ENCODE measurements at places on chromosomes 5 and 9.
A peak's percentile ranks its signal among the peaks of the same experiment; 100 is the strongest.

GRCh38 chr9:127518091-127518856, 67.0 kb downstream of the LRSAM1 start:
- no peak for DNase-seq

GRCh38 chr5:143758750-143759149, 53.2 kb upstream of the HMHB1 start:
- no peak for DNase-seq

DNA sequence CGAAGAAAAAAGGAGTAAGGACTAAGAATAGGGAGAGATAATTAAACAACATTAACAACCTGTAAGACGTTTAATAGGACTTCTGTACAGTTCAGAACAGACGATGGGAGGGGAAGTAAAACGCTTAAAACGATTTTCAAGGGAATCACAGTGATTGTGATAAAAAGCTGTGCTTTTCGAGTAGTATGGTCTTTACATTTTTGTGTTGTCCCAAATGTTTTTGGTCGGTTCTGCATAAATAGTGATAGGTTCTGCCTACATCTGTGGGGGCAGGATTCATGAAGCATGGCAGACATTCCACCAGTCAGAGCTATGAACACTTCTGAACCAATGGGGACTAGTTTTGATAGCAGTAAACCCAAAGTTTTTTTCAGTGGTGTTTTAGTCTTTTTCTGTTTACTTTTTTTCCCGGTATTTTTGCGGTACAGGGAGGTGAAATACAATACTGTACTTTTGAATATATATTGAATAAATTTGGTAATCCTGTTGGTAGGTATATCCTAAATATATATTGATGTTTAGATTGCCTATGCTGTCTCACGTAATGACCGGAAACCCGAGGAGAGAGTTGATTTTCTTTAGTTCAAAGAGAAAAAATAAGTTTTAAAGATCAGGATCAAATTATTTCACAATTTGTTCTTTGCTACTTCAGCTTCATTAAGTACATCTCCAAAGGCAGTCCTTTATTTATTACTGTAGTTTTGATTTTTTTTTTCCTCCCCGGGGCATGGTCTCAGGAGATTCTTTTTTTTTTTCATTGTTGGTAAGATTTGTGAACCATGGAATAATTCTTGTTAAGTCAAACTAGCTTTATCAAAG, 1.3 kb downstream of the ERBIN start:
- peak; percentile 63 for DNase-seq

GRCh38 chr5:78005021-78005785, 229.1 kb upstream of the TBCA start:
- peak; percentile 45 for DNase-seq

- no peak for DNase-seq
These were observed 133.1 kb upstream of the FBXL7 start for GRCh38 chr5:15366676-15367391.

GRCh38 chr9:88571419-88571818, 36.4 kb downstream of the NXNL2 start:
- no peak for DNase-seq

GRCh38 chr9:81224166-81225081, 464.9 kb downstream of the TLE1 start:
- no peak for DNase-seq

DNA sequence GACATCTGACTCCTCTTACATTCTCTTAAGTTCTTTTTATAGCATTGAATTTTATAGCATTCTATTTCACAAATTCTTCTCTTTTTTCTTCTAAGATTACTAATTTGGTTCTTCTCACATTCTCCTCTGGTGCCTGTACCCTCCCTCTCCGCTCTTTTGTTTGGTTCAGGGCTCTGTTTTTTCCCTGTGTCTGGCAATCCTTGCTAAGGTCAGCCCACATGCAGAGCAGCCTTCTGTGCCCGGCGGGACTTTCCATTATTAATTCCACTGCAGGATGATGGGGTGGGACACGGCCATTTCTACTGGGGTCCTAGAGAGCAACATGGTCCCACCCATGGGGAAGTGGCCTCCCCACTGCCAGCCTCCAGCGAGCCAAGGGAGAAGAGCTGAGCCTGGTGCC, 9.8 kb upstream of the TRAF2 start:
- no peak for DNase-seq

GRCh38 chr9:91241909-91242308, 119.8 kb downstream of the AUH start:
- DNase-seq = no peak
